ENCODE measurements at places on chromosomes 6 and 20. TPM values are rescaled to one million over a fixed set of nuclear protein-coding genes. Genes with fewer than 3 reads are reported as not detected.

The HS3ST5 gene
- 17.4 TPM for total RNA-seq

The OXT gene
- not detected for total RNA-seq

The POM121L2 gene
- total RNA-seq = not detected

The BMP5 gene
- total RNA-seq = 1.1 TPM

The MYBL2 gene
- 19.0 TPM for total RNA-seq

The HUS1B gene
- 1.1 TPM for total RNA-seq

The RNF182 gene
- 1.8 TPM for total RNA-seq

The ZFP57 gene
- not detected for total RNA-seq

The AKAP12 gene
- 240 TPM for total RNA-seq

GRCh38 chr6:111789598-111789997 is 83.7 kb downstream of the FYN start:
- DNase-seq = no peak

DNA sequence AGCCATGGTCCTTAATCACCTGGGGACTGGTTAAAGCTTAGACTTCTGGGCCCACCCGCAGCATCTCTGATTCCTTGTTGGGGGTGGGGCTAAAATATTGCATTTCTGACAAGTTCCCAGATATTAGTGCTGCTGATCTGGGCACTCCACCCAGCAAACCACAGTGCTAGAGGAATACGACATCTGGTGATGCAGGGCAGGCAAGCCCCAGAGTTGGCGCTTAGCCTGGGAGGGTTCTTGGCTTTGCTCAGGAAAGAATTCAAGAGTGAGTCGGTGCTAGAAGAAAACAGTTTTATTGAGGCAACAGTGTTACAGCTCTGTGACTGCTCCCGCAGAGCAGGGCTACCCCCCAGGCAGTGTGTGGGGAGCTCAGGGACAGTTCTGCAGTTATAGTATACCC is 210.7 kb downstream of the TFAP2C start:
- DNase-seq = no peak

DNA sequence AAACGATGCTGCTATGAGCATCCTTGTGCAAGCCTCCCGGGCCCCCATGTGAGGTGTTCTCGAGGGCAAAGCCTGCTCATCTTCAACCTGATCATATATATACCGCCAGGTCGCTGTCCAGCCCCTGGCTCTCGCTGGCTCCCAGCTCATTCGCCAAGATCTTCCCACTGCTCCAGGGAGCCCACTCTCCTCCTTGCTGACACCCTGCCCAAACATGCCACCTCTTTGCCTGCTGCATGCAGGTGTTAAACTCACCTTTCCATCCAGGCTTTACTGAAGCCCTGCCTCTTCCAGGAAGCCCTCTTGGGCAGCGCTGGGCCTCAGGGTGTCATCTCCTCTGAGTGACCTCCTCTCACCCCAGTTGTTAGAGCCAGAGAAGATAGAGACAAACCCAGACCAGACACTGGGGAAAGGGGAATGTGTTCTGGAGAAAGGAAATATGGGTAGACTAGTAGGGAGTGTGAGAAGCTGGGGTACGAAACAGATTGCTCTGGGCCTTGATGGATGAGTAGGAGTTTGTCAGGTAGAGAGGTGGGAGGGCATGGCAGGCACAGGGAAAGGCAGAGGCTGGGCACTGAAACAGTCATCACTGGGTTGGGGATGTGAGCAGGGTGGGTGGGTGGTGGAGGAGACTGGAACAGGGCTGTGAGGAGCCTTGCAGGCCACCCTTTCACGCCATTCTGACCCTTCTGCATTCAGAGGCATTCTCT is 1.2 kb upstream of the DLGAP4 start:
- no peak for DNase-seq

DNA sequence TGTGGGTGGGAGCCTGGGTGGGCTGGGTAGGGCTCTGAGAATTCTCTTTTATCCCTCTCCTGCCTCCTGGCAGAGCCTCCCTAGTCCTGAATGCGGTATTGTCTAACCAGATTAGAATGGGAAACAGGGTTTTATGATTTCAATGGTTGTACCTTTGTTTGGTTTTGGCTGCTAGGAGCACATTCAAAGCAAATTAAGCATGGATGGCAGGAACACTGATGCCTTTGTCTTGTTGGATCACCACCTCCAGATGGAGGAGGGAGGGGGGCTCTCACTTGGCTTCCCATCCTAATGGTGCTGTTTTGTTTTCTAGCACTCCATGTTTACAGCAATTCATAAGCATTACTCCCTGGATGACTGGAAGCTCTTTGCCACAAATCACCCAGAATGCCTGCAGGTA is 11.6 kb downstream of the GMPR start:
- no peak for DNase-seq

- no peak for DNase-seq
Observed at GRCh38 chr6:141303907-141304306, 828.8 kb upstream of the GJE1 start.

- no peak for DNase-seq
Observed at GRCh38 chr6:31386099-31386498, 17.3 kb upstream of the MICA start.

- DNase-seq = no peak
Observed at GRCh38 chr6:40476673-40477072, 110.5 kb downstream of the LRFN2 start.

DNA sequence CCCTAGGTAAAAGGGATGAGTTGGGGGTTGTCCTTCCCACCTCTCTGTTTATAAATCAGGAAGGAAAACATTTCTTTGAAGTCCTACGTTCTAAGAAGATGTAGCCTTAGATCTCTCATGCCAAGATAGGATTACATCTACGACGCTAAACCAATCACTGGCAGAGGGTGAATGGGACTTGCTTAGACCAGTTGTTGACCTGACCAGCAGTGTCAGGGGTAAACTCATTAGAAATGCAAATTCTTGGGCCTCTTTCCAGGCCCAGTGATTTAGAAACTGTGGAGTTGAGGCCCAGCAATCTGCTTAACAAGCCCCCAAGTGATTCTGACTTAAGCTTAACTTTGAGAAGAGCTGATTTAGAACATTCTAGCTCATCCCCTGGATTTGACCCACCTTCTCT is 147.1 kb upstream of the THEMIS start:
- no peak for DNase-seq

GRCh38 chr20:62244644-62245108 is 6.4 kb downstream of the OSBPL2 start:
- no peak for DNase-seq

DNA sequence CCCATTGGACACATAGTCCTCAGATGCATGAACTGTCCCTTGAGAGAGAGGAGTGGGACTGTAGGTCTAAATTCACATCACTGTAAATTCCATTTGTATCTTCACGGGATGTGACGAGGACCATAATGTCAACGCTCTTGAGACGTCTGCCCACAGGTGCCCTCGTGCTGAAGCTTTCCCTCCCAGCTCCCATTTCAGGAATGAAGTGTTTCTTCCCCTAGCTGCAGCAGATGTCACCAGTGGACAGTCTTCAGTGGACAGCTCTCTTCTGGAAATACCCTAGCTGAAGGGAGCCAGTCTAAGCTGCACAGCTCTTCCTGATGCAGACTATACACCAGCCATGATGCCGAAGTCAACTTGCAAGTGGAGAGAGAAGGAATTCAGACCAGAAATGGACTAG is 217.4 kb upstream of the ECI2 start:
- DNase-seq = no peak

DNA sequence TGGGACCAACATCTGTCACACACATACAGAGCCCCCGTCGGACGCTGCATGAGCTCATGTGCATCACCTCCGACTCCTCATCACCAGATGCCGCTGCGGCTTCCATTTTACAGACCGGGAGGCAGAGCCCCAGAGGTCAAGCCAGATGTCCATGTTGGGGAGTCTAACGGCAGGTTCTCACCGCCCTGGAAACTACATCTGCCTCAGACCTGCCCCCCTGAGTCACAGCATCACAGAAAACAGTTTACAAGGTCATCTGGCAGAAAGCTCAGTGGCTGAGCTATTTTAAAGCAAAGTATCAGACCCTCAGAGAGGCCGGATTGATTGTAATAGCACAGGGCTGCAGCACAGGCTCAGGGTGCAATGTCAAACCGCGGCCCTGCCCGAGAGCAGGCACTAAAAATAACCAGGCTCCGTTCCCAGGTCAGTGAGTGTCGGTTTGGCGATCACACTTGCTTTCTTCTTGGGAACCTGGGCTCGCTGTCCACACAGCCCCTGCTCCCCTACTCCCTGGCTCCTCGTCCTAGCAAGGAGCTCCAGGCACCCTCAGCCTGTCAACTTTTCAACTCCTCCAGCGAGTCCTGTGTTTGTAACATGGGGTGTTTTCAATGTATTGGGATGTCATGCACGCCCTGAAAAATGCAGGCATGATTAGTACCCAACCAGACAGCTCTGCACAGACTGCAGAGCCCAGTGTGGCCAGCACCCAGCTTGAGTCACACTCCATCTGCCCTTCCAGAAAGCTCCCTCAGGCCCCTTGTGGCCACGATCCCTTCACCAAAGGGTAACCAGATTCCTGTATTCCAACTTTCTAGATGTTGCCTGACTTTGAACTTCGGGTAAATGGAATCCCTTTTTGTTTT is 264.5 kb downstream of the CDH4 start:
- no peak for DNase-seq

- DNase-seq = no peak
Observed at GRCh38 chr6:71822625-71823024, 63.7 kb upstream of the RIMS1 start.

- DNase-seq = no peak
Observed at GRCh38 chr20:44306927-44307326, 4.1 kb downstream of the FITM2 start.

DNA sequence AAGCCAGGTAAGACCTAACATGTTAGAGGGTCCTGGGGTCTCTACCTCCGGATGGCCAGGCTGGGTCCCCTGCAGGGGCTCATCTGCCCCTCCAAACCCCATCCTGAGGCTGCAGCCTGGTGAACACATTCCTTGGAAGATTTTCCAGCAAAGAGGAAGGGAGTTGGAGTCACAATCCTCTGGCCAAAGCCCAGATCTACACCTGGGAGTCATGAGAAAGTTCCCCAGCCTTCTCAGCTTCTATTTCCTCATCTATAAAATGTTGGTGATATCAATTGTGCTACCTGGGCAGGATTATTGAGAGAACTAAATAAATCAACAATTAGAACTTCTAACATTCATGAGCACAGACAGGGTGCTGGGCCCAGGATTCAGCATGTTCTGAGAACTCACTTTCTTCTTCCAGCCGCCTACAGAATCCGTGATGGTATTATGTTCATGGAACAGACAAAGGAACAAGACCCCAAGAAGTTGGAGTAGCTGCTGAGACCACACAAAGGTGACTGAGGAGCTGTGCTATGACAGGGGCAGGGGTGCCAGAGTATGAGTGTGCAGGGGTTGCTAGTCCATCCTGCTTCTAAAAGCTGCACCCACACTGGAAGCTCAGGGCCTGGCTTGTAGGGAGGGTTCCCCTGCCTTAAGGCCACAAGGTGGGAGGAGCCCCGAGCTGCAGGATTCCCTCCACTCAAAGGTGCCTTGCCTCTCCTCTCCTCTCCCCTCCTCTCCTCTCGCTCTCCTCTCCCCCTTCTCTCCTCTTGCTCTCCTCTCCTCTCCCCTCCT is 68.9 kb downstream of the BMP7 start:
- DNase-seq = no peak

- DNase-seq = no peak
Observed at GRCh38 chr20:57330998-57331397, 1.4 kb downstream of the SPO11 start.

GRCh38 chr6:133223452-133224029 is 17.6 kb upstream of the EYA4 start:
- no peak for DNase-seq

GRCh38 chr6:38460186-38460585 is 179.5 kb downstream of the BTBD9 start:
- DNase-seq = no peak

- DNase-seq = no peak
Observed at GRCh38 chr6:87375315-87375714, 30.7 kb downstream of the C6orf163 start.

DNA sequence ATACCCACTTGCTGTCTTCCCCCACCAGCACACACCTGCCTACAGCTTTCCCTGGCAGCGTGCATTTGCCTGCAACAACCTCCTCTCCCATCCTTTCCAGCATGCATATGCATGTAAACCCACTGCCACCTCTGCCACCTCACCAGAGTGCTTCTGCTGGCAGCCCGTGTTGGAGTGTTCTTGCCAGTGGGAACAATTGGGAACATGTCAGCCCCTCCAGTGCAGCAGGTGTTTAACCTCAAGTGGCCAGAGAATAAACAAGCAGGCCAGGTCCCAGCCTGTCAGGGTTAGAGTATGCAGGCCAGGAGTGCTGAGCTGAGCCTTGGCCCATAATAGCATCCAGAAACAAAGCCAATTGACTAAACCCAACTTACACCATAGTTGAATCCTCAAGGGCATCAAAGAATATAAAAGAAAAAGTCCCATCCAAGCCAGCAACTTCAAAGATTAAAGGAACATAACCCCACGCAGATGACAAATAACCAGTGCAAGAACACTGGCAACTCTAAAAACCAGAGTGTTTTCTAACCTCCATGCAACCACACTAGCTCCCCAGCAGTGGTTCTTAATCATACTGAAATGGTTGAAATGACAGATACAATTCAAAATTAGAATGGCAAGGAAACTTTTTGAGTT is 1212.1 kb upstream of the CITED2 start:
- no peak for DNase-seq

DNA sequence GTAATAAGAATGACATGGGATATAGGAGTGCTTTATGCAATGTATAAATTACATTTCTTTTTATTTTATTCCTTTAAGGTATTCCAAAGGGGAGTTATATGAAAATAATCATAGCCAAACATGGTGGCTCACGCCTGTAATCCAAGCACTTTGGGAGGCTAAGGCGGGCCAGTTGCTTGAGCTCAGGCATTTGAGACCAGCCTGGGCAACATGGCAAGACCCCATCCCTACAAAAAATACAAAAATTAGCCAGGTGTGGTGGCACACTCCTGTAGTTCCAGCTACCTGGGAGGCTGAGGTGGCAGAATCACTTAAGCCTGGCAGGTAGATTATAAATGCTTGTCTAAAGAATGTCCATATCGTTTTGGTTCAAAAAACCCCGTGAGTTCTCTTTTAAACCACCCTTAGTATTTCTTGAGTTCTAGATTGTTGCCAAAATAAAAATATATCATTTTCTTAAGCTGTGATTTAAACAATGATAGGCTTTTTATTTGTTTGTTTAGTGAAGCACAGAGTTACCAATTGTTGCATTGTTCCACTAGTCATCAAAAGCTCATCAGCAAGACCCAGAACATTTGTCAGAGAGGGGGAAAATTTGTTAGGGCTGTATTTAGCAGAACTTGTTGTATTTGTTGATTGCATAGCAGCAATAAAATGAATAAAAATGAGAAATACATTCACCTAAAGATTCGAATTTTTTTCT is 146.2 kb downstream of the KHDC1L start:
- no peak for DNase-seq

- DNase-seq = no peak
Observed at GRCh38 chr6:20661721-20662120, 127.5 kb downstream of the CDKAL1 start.

DNA sequence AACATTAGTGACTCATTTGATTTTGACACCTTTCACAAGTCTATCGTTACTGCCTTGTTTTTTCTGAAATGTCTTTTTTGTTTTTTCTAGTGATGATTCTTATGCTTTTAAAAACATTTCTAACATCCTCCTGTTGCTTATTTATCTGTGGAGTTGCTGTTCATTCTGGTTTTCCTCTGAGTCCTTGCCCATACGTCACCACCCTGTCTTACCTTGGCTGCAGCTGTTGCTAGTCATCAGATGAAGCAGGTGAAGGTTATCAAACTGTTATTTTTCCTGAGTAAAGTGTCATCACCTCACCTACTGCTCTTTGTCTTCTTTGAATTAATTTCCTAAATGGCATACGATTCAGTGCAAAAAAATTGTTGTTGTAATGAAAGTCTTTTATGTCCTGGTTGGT is 376.6 kb downstream of the GRIK2 start:
- DNase-seq = no peak
